ENCODE measurements at places on chromosomes 1 and 21.

DNA sequence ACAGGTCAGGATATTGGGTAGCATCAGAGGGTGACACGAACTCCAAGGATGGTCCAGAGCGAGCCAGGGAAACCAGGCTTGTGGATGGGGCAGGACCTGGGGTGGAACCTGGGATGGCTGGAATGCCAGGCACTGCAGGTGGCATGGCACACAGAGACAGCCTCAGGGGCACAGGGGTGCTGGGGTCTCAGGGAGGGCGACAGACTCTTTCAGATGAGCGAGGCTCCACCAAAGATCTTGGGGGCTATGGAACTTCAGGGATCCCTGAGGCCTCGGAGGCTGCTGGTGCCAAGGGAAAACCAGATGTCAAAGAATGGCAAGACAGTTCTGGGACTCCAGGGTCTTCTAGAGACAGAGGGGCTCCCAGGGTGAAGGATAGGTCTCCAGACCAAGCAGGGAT is 21.4 kb downstream of the IGFN1 start:
- no peak for DNase-seq

GRCh38 chr1:110474444-110474843 is 23.5 kb downstream of the PROK1 start:
- no peak for DNase-seq

GRCh38 chr1:224114787-224115175 is 870 bp downstream of the FBXO28 start:
- DNase-seq, result no peak

- no peak for DNase-seq
Observed at GRCh38 chr1:247298701-247299100, 33.0 kb downstream of the ZNF496 start.

DNA sequence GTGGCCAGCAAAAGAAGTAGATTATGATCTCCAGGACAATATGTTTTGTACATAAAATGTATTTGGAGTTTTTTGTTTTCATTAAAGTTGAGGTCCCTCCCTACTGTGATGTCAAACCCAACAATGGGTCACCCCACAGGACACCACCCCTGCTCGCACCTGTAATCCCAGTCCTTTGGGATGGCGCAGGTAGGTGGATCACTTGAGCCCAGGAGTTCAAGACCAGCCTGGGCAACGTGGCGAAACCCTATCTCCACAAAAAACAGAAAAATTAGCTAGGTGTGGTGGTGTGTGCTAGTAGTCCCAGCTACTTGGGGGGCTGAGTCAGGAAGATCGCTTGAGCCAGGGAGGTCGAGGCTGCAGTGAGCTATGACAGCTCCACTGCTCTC is 9.0 kb downstream of the ZBTB17 start:
- no peak for DNase-seq

DNA sequence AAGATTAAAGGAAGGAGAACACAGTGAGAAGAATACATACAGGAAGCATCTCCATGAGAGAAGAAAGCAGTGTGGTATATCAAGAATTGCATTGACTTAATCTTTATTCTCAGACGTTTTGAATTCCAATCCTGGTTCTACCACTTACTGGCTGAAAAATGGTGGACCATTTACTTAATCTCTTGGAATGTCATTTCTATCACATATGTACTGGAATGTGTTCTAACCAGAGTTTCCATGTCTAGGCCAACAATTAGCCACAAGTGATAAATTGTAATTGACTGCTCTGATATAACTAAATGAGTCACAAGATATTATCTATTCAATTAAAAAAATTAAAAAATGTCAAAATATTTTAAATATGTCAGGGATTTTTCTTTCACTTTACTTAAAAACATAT is 626.1 kb downstream of the PTPRC start:
- DNase-seq, result no peak

- DNase-seq, result no peak
Observed at GRCh38 chr1:85030536-85030935, 17.8 kb downstream of the MCOLN3 start.

GRCh38 chr1:91572044-91572443 is 71.4 kb downstream of the CDC7 start:
- no peak for DNase-seq

DNA sequence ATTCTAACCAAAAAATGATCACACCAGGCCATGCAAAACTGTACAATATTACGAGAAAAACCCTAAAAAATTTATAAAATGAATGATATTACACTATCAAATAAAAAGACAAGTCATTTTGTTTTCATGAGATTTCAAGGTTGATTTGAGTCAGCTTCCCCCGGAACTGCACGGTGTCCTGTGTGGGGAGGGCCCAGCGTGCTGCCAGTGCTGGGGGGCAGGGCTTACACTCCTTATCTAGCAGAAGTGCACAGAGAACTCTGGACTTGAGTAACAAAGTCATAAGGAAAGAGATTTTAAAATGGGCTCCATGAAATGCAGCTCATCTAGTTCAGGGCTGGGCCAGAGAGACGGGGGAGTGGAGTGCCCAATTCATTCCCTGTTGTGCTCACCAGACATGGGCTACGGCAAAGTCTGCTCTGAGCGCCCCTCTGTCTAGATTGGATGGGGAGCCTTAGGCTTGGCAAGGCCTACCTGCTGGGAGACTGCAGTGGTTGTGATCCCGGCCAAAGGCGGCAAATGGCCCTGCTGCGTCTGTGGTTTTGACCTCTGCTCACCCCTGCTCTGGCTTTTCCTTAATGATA is 50.1 kb downstream of the COQ8A start:
- DNase-seq, result no peak

- no peak for DNase-seq
Observed at GRCh38 chr1:150971583-150972416, 2.8 kb downstream of the CERS2 start.

DNA sequence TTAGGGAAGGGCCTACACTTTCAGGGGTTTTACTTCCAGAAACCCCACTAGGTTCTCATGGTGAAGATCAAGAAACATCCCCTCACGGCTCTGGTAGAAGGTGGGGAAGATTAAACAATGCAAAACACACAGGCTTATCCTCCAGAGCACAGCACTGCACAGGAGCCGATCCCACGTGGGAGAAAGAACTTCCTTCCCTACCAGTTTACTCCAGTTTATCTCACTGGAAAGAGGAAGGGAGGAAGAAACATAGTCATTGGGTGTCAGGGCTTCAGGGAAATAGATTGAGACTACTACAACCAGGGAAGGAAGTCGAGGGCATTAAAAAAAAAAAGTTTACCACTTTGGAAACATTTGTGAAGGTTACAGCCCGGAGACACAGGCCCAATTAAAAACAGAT is 164.4 kb downstream of the NTPCR start:
- no peak for DNase-seq

GRCh38 chr1:31549809-31550620 is 26.3 kb upstream of the TINAGL1 start:
- no peak for DNase-seq

GRCh38 chr1:206883160-206883559 is 14.1 kb upstream of the IL24 start:
- DNase-seq, result no peak

GRCh38 chr1:20678599-20678998 is 17.4 kb upstream of the DDOST start:
- DNase-seq, result no peak

- DNase-seq, result no peak
Observed at GRCh38 chr1:35885961-35886558, 3.1 kb downstream of the AGO1 start.

- no peak for DNase-seq
Observed at GRCh38 chr1:48030211-48030610, 33.0 kb upstream of the TRABD2B start.

GRCh38 chr1:21058035-21058793 is 118.5 kb downstream of the EIF4G3 start:
- no peak for DNase-seq

DNA sequence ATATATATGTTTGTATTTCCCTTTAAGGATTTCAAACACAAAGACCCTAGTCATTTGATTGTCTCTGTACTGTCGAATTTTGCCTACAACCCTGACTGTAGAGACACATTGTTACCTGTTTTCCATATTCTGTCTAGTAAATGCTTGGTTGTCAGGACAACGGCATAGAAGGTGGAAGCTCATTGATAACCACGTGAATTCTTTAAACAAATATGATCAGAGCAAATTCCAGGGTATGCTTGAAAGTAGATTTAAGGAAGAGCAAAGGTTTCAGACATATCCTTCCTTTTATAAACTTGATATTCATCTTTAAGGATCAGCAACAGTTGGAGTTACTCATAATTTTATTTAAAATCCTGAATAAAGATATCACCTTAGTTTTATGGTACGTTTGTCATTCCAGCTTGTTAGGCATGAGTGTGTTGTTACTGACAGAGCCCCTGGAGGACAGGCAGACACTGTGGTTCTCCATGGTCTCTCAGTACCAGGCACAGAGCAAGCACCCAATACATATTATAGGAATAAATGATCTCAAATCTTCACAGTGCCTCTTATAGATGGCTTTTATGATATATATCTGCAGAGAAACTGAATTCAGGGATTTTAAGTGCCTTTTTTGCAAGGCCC is 203.2 kb downstream of the FGGY start:
- no peak for DNase-seq

DNA sequence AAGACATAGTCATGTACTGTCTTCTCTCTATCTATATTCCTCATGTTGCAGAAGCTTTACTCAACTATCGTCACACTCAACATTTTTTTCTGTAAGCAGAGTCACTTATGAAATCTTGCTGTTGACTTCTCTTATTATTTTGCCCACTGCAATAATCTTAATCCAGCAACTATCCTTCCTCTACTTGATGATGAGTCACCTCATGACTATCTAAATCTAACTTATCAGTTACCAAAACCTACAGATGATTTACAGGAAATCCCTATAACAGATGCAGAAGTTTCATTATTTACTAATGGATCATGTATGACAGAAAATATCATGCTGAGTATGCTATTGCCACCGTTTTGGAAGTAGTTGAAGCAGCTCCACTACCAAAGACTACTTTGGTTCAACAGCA is 378.9 kb downstream of the DUSP10 start:
- DNase-seq, result no peak

DNA sequence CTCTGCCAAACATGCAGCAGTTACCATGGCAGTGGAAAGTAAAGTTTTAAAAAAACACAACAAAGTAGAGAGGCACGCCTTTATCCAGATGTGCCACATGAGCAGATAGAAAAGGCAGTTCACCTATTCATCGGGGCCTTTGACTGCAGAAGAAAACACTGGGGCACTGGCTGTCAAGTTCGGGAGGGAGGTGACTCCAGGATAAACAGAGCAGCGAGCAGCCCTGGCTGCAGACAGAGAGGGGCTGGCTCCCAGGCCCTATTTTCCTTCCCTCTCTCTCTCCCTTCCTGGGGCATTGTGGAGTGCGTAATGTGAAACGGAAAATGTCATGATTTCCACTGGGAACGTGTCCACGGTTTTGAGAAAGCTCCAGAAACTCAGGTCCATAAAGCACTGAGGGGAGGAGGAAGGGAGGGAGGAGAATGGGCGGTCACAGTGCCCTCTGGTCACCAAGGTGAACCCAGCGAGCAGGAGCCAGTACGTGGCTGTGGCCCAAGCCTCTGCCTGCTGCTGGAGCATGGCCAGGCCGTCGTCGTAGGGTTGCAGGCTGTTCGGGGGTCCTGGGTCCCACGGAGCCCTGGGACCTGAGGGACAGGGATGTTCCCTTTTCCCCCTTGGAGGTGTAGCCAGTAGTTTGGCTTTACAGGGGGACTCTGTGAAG is 114.7 kb upstream of the IRF2BP2 start:
- no peak for DNase-seq

DNA sequence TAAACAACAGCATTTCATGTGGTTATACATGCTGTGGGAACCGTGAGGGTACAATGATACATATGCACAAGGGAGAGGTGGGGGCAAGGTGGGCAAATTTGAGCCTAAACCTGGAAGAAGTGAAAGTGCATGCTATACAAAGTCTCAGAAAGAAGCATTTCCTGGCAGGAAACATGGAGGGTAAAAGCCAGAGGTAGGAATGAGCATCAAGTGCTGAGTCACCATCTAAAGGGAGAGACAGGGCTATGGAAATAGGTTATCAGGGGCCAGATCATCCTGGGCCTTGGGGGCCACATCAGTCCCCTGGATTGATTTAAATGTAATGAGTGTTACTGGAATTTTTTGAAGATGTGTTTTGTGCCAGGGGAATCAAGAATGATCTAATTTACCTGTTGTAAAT is 60.1 kb upstream of the DAB1 start:
- DNase-seq, result no peak

DNA sequence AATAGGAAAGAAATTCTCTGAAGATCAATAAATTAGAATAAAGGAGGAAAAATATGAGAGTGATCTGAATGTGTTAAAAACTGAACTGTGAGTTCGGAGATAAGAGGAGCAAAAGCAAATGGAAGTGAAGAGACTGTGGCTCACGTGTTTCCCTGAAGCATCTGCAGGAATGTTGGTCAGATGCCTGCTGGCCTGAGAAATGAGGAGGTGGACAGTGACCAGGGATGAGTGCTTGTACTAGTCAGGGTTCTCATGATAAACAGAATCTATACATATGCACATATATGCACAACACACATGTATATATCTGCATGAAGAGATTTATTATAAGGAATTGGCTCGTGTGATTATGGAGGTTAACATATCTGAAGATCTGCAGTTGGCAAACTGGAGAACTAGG is 103.4 kb upstream of the TIAM1 start:
- no peak for DNase-seq

- no peak for DNase-seq
Observed at GRCh38 chr1:17447501-17447992, 8.1 kb upstream of the RCC2 start.

DNA sequence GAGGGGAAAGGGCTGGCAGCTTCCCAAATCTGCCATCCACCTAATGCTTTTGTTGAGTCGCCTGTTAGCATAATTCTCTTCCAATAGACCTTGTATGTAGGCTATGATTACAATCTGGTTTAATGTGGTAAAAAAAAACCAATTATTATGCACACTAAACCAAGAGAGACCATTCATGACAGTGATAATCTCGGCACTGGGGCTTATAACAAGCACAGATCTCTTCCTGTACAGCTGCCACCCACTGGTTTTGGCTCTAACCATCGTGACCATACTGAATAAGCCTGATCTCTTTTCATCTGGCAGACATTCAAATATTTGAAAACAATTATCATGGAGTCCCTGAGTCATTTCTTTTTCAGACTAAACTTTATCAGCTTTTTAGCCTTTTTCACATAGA is 12.0 kb upstream of the SYT14 start:
- DNase-seq, result no peak

- no peak for DNase-seq
Observed at GRCh38 chr1:197706601-197707000, 68.7 kb downstream of the DENND1B start.

DNA sequence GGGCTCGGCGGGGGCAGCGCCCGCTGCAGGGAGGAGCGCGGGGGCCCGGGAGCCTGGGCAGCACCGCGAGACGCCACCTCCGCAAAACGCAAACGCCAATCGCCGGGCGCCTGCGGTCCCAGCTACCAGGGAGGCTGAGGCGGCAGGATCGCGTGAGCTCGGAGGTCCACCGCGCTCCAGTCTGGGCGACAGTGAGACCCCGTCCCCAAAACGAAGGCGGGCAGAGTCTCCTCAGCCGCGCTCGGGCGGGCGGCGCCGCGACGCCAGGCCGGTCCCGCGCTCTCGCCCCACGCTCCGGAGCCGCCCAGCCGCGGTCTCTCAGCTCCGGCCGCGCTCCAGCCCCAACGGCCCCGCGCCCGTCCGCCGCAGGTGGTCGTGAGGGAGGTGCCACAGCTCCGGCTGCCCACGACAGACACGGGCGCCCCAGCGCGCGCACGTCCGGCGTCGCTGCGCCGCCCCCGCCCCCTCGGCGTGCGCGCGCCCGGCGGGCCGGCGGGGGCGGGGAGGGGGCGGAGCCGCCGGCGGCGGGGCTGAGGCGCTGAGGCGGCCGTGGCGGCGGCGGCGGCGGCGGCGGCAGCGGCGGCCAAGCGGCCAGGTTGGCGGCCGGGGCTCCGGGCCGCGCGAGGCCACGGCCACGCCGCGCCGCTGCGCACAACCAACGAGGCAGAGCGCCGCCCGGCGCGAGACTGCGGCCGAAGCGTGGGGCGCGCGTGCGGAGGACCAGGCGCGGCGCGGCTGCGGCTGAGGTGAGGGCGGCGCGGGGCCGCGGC is at the start of gene ADARB1:
ADARB1 (plus strand) TSS at position 533 of the 770 bp plus-strand sequence. CDS start 97,077 bp downstream, outside the sequence.
- DNase-seq, result peak; percentile 63

Data from DND-41 (cell line).